ENCODE measurements at places on chromosomes 6 and 20.

GRCh38 chr20:6708010-6708409 is 59.5 kb upstream of the BMP2 start:
- DNase-seq = no peak

DNA sequence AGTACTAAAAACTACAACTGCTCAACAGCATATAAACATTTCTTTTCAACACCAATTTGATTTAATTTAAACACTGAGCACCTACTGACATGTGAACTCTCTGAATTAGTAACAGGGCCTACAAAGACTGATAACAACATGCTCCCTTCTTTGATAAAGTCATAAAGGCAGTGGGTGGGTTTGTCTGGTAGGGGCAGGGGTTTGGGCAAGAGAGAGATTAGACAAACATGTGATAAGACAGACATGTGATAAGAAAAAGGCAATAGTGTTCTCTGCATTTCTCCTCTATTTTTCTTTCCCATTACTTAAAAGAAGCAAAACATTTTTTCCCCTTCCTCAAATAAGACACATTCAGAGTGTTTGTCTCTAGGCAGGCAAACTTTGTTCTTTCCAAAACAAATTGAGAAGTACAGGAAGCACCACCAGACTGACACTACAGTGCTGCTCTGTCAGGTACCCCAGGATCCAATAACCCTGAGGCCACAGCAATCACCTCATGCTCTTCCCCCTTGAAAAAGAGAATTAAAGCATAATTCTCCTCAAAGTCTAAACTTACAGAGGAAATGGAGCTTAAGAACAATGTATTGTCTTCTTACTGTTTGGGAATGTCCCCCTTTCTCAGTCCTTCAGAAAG is 11.9 kb downstream of the C6orf52 start:
- DNase-seq = no peak

- no peak for DNase-seq
These were observed 54.3 kb downstream of the ADGRF5 start for GRCh38 chr6:46867411-46867810.

- no peak for DNase-seq
These were observed 77.2 kb downstream of the GPR6 start for GRCh38 chr6:110055387-110055735.

DNA sequence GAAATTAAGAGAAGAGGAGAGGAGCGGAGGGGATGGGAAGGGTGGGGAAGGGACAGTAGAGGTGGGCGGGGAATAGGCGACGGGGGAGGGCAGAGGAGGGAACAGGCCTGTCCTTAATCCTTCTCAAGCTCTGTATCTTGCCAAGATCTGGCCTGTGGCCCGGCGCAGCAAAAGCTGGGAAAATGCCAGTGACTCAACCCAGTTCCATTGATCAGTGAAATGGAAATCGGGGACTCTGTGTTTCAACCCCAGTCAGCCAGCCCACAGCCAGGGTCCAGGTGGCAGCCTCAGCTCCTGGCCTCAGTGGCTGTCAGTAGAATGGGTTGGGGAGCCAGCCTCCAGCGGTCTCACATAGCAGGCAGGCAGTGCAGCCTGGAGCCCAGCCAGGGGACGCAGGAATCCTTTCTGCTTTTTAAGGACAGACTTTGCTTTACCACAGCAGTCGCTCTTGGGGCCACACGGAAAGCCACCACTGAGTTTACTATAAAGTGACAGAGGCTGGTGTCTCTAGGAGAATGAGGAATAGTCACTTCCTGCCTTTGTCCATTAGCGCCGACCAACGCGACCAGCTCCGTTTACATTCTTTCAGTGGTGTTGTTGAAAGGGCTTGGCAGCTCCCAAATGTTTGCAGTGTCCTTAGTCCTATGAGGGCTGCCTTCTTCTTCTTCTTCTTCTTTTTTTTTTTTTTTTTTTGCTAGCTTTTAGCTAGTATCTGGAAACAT is 128.0 kb downstream of the RIN2 start:
- DNase-seq = no peak

DNA sequence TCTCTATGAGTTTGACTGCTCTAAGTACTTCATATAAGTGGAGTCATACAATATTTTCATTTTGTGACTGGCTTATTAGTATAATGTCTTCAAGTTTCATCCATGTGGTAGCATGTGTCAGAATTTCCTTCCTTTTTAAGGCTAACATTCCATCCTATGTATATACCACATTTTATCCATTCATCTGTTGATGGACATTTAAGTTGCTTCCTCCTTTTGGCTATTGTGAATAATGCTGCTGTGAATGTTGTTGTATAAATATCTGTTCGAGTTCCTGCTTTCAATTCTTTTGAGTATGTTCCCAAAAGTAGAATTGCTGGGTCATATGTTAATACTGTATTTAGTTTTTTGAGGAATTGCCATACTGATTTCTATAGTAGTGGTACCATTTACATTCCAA is 79.5 kb downstream of the PTPRA start:
- DNase-seq = no peak

GRCh38 chr20:5356941-5357340 is 40.2 kb upstream of the PROKR2 start:
- DNase-seq = no peak

GRCh38 chr6:106529438-106529837 is 99.9 kb downstream of the RTN4IP1 start:
- no peak for DNase-seq

- no peak for DNase-seq
These were observed 127.2 kb upstream of the TAB2 start for GRCh38 chr6:149190224-149190831.

DNA sequence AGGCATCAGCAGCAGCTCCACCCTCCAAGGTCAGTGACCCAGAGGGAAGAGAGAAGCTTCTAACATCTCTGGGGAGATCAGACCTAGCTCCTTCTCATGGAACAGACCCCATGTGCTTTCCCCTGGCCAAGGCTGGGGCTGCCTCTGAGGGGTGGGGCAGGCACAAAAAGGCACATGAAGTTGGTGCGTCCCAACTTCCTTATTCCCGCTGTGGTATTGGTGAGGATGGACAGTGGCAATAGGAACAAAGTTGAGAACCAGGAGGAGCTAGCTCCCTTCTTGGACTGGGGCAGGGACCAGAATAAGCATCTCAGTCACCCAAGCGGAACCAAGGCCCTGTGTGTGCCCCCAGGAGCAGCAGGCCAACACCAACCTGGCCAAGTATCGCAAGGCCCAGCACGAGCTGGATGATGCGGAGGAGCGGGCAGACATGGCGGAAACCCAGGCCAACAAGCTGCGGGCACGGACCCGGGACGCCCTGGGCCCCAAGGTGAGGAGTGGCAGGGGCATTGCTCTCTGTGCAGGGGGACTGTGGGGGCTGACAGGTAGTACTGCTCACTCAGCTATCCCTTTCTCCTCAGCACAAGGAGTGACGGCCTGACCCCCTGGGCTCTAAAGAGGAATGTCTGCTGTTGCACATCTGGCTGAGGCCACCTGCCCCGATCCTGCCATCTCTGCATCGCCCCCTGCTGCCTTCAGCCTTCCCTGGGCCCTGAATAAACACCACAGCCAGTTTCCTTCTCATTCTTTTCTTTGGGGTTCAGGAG is 46.1 kb downstream of the MYH7B start:
- DNase-seq = no peak

DNA sequence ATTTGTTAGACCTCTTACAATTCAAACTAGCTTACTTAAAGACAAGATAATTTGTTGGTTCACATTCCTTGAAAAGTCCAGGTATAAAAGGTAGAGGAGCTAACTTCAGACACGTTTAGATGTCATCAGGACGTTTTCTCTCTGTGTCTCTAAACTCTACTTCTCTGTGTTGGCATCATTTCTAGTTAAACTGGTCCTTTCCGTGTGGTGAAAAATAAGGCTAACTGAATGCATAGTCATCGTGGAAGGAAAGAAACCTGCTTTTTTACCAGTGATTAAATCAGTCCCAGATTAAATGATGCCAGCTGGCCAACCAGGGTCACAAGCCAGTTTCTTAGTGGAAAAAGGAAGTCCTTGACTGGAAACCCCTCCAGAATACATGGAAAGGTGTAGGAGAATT is 168.4 kb upstream of the AHI1 start:
- DNase-seq = no peak
